ENCODE measurements at places on chromosomes 4 and X.

DNA sequence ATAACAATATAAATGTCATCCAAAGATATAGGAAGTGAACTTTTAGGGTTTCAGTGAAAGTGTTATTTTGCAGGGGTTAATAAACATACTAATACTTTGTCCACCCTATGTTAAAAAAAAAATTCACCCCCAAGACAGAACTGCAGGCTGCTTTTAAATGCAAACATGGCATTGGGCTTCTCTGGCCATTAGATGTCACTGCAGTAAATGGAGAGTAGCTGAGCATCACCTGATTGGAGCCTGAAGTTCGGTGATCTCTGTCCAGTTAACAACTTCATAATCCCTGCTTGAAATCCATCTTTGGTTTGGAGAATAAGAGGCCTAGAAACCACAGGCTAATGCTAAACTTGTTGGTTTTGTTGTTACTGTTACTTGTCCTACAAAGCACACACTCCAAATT is 18.7 kb downstream of the SLC25A43 start:
- DNase-seq: no peak

- DNase-seq: no peak
Measured at GRCh38 chr4:74619931-74620702, 174.2 kb downstream of the BTC start.

GRCh38 chr4:108210989-108211835 is 42.5 kb upstream of the LEF1 start:
- DNase-seq: no peak

DNA sequence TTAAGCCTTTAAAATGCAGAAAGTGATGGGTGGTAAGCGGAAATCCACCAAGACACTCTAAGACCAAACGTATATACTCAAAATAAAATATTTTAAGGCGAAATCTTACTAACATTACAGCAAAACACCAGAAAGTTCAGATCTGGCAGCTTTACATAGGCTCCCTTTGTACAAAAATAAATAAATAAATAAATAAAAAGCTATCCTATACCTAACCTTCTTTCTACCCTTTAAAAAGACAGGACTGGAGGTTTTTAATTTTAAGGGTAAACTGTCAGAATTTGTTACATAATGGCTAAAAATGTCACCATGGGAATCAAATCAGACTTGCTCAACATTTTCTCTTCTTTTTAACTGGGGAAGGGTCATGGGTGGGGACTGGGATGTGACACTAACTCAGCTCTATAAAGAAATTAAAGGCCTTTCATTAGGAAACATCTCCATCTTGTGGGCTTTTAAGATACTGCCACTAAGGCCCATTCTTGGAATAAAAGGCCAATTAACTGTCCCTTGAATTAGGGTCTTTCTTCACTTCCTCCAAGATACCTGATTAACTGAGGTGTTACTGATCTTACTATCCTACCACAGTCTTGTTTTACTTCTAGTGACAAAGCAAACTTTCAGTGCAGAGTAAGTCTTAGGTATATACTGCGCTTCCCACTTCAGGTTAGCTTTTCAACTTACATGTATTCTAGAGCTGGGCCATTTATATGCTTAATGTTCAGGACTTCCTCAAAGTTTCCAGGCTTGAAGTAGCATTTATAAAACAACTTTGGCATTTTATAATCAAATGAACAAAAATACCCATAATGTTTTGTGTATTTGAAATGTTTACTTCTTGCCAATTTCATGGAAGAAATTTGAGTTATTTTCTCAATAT is 13.3 kb downstream of the HNRNPD start:
- no peak for DNase-seq

Measured in cortex of kidney (tissue), 1 donor.